Fibroblast of the aortic adventitia (primary cell): ENCODE measurements at places on chromosomes 3 and 15.

DNA sequence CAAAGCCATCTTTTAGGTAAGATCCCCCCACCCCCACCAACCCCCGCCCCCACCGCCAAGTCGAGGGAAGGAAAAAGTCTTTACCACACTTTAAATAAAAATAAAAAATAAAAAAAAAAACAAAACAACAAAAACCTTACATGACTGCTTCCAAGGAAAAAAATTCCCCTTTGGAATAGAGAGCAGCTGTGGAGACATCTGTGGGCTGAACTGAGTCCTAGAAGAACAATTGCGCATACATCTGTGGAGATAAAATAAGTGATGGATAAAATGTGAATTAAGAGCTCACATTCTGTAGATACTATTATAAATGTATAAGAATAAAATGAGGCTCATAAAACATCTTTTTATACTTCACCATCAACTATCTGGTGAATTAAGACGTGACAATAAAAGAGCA lies 601.7 kb upstream of the AGTR1 start:
- no peak for DNase-seq

GRCh38 chr15:75666823-75667501 lies 19.2 kb downstream of the SNX33 start:
- DNase-seq = peak; percentile 98

GRCh38 chr3:57793737-57794187 lies 37.7 kb downstream of the SLMAP start:
- DNase-seq = peak; percentile 32

- peak; percentile 78 for DNase-seq
Observed at GRCh38 chr3:149376718-149377407, 586 bp downstream of the TM4SF1 start.

DNA sequence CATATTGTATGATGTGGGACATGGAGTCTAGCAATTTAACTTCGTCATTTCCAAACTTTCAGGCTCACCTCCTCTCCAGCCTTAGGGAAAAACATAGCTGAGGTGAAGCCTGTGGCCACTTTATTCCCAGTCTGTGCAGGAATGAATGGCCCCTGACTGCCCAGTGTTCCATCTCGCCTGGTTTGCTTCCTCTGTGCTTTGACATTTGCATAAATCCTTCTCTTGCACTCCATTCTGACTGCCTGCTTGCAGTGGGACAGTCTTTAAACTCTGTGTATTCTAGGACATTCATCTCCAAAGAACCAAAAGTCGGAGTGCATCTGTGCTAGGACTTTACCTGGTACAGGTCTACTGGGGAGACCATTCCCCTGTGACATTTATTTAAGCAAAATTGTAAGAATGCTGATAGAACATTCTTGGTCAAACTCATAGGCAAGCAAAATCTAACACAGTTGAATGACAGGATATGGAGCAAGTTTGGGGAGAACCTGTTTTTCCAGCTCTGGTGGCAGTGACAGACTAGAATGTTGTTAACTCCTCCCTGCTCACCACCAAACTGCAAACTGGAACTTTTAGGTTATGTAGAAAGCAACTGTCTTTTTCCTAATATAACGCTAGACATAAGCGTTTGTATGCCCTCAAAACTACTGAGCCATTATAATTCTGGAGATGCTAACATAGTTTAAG lies 22.1 kb downstream of the TMED3 start:
- no peak for DNase-seq
